ENCODE measurements at places on chromosomes 5 and 9.

DNA sequence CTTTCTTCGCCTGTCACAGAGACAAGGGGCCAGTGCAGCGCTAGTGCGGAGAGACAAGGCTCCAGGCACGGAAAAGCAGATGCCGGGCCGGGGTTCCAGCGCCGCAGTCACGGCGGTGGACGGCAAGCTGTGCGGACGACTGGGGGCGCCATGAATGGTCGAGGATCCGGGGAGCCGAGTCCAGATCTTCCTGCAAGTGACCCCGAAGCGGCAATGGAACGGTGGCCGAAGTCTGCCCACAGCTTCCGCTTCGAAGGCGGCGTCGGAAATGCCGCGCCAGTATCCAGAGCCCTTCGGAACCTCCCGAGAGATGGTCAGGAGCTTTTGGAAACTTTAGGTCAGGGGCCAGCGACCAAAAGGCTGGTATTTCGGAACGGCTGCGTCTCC is 601 bp upstream of the FAF2 start:
- DNase-seq: no peak

DNA sequence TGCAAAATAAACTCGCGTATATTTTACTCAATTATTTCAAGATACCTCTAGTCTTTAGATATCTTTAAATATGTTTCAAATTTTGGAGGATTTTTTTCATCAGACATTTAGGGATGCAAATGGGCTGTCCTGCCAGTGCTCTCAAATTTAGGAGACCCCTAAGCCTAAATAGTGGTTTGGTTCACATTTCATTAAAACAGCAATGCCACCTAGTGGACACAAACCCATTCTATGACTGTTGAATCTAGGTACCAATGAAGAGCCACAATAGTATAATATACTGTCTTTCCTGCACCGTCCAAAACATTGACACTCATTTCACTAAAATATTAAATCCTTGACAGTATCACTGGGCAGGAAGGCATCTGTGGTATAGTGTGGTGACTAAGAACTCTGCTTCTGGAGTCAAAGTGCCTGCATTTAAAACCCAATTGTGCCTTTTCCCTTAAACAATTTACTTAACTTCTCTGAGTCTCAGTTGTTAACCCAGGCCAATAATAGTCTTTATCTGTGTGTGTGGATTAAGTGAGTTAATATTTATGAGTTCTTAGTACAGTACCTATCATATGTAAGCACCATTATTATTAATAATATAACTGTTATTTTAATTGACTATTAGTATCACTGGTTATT is 148.0 kb downstream of the RORB start:
- no peak for DNase-seq

- DNase-seq: no peak
Observed at GRCh38 chr5:179304466-179304865, 40.8 kb downstream of the ADAMTS2 start.

DNA sequence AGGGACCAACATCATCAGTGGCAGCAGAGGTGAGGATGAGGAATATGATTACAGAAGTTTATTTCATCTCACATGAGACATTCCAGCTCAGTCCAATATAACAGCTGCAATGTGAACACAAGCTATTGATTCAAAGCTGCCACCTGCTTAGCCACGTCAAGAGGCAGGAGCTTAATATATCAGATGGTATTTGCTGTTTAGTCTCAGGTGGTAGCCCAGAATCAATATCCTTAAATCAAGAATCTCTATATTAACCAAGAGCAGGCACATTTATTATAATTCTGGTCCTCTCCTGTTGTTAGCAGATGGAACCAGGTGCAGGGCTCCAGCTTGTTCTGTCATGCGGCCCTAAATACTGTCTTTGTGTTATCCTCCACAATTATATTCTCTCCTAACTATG is 431.6 kb downstream of the ICE1 start:
- no peak for DNase-seq

DNA sequence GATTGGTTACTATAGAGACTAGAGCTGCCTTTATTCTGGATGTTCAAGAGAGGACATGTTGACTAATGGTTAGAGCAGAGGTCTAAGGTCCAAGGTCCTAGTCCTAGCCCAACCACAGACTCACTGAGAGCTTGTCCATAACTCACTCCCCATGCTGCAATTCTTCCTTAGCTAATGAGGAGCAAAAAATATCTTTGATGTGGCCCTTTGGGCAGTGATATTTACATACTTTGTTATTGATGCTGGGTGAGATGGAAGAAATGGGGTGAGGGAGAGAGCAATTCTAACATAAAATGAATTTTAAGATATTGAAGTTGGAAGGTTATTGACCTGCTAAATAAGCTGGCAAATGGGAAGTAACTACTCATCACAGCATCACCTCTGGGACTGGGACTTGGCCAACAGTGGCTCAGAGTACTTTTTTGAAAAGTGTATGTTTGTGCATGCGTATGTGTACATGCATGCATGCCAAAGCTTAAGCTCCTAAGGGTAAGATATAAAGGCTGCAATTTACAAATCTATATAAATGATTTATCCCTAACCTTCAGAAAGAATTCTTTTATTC is 58.0 kb upstream of the ANKRD55 start:
- no peak for DNase-seq

All from activated CD4-positive, alpha-beta T cell treated with anti-CD3 and anti-CD28 coated beads, Interleukin-2, amount 50 U/mL, for 48 hours (primary cell).